ENCODE measurements at places on chromosomes 6 and 20. TPM values are rescaled to one million over a fixed set of nuclear protein-coding genes. Genes with fewer than 3 reads are reported as not detected.

TREM1 gene
- 0.30 TPM for total RNA-seq

ULBP1 gene
- total RNA-seq = 2.8 TPM

FAM83B gene
- not detected for total RNA-seq

RHAG gene
- total RNA-seq = not detected

DNA sequence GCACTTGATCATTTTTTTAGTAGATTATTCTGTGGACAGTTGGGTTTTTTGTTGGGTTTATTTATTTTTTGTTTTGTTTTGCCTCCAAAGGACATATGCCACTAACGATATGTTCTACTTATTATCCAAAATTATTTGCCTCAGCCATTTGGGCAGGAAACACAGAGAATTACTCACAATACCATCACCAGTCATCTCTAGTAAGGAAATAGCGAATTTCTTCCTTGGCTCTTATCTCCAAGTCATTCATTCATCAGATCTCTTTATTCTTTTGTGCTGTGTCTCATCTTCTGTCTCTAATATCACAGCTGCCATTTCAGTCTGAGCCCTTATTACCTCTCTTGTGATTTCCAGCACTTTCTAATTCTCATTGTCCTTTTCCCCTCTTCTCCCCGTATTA, 130.4 kb upstream of the SMLR1 start:
- no peak for DNase-seq

- no peak for DNase-seq
Observed at GRCh38 chr6:169943241-169944060, 192.0 kb downstream of the ERMARD start.

DNA sequence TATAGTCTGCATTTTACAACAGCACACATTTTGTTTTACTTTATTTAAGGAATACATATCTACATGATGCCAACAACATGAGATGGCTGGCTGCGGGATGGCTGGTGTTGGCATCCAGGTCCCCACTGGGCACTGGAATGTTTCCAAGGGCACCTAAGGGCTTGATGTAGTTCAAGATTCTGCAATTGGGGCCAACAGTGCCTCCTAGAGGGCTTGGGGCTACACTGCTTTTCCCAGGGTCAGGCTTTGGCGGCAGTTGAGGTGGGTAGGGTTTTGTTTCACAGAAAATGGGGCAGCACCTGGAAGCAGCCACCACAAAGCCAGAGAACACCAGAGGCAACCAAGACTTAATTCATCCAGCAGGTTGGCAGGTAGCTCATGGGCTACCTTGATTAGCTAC, 202.2 kb upstream of the PRND start:
- DNase-seq = peak; percentile 15

- no peak for DNase-seq
Observed at GRCh38 chr20:3678856-3679720, 2.7 kb downstream of the ADAM33 start.

GRCh38 chr6:15533379-15534026, 129.3 kb downstream of the DTNBP1 start:
- DNase-seq = no peak

- no peak for DNase-seq
Observed at GRCh38 chr6:63624091-63624490, 11.5 kb upstream of the PHF3 start.
